Endodermal cell (in vitro differentiated cells): ENCODE measurements at places on chromosomes 2 and 18. TPM values are rescaled to one million over a fixed set of nuclear protein-coding genes. Genes with fewer than 3 reads are reported as not detected.

PLA2R1 gene
- total RNA-seq, result 1.8 and 2.2 TPM in 2 replicates

CPO gene
- 0.42 to 0.95 TPM (median 0.70 TPM) in 3 replicates for total RNA-seq

FAM237A gene
- not detected in 2 replicates for total RNA-seq

FASTKD1 gene
- total RNA-seq, result 45.2 and 47.7 TPM in 2 replicates

AMMECR1L gene
- 21.6 and 21.7 TPM in 2 replicates for total RNA-seq

ELOA2 gene
- total RNA-seq, result not detected in 2 replicates

CLK1 gene
- 48.7 to 148 TPM (median 54.9 TPM) in 3 replicates for total RNA-seq

GRCh38 chr2:150919901-150920300 lies 341.8 kb downstream of the RBM43 start:
- no peak for DNase-seq
- H3K36me3 ChIP-seq, result no peaks in the 10 kb centered on the region
- H3K4me1 ChIP-seq, result no peaks in the 10 kb centered on the region
- H3K27me3 ChIP-seq, result no peaks in the 10 kb centered on the region
- no peak overlapping the region for H3K27ac ChIP-seq

DNA sequence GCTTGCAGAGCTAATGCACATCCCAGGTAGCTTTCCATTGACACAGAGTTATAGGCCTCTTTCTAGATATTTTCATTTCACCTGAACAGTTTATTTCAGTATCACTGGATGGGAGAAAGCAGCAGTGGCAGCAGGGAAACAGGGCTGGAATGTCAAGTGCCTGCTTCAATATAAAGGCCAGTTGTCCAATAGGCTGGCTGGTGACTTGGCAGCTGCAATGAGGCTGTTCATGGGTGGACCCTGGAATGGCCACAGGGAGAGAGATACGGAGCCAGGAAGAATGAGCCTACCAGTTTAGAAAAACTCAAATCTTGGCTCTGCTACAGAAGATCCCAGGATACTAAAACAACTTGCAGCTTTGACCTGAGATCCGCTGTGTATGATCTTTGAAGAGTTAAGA lies 185.0 kb downstream of the BCL11A start:
- peak; percentile 7 for DNase-seq
- no peak overlapping the region for H3K4me3 ChIP-seq
- H3K4me1 ChIP-seq, result no peaks in the 10 kb centered on the region
- no peak overlapping the region for H3K27ac ChIP-seq
- no peaks in the 10 kb centered on the region for H3K36me3 ChIP-seq

GRCh38 chr18:13813271-13813849 lies 10.6 kb upstream of the MC5R start:
- H3K36me3 ChIP-seq, result no peaks in the 10 kb centered on the region
- peaks cover 44% of the 10 kb centered on the region for H3K4me1 ChIP-seq
- no peaks in the 10 kb centered on the region for H3K27me3 ChIP-seq
- H3K27ac ChIP-seq, result no peak overlapping the region

DNA sequence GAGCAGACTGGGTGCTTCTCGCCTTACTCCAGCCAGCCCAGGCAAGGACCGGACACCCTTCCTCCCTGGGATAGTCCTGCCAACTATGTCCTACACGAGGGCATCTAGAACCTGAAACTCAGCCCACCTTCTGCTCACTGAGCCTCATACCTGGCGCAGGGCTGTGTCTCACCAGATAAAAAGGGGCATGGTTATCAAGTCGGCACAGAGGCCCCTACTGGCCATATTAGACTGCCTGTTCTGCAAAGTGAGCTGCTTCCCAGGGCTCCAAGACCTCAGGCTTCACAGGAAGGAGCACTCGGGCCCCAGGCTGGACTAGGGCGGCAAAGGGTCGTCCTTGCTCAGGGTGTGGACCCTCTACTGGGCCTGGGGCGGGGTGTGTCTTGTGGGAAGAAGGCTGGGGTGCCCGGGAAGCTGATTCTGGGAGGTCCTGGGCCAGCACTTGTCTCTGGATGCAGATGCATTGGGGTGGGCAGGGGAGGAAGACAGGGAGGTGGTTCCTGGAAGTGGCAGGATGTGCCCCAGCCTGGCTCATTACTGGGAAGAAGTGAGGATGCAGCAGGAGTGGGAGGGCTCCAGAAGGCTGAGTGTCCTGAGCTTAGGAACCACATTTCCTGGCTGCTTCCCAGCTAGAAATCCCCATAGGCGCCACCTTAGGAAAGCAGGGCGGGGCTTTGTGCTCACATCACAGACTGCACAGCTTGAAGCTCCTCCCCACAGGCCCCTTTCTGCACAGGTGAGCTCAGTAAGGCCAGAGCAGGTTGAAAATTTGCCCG lies 19.6 kb downstream of the EHD3 start:
- no peaks in the 10 kb centered on the region for H3K4me1 ChIP-seq
- H3K4me3 ChIP-seq, result no peak overlapping the region
- H3K36me3 ChIP-seq, result peaks cover 15% of the 10 kb centered on the region
- H3K27me3 ChIP-seq, result no peaks in the 10 kb centered on the region
- H3K27ac ChIP-seq, result no peak overlapping the region

DNA sequence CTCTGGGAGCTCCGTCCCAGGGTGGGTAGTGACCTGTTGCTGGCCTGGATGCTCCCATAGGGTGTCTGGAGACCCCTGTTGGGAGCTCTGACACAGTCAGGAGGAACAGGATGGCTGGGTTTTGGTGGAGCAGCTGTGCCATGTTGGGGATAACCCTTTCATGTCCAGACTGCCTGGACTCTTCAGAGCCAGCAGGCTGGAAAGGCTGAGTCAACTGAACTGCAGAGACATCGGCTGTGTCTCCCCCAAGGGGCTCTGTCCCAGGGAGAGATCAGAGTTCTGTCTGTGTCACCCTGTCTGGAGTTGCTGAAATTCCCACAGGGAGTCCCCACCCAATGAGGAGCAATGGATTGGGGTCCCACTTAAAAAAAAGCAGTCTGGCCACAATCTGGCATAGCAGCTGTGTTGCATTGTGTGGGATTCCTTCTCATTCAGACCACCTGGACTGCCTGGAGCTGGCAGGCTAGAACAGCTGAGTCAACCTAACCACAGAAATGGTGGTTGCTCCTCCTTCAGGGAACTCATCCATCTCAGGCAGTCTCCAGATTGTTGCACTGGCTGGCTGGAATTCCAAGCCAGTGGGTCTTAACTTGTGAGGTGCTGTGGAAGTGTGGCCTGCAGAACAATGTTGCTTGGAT lies 37.2 kb downstream of the AGPS start:
- H3K27ac ChIP-seq, result no peak overlapping the region
- peaks cover 56% of the 10 kb centered on the region for H3K36me3 ChIP-seq
- no peaks in the 10 kb centered on the region for H3K27me3 ChIP-seq
- no peak for DNase-seq

- H3K4me1 ChIP-seq, result no peaks in the 10 kb centered on the region
- H3K27me3 ChIP-seq, result no peaks in the 10 kb centered on the region
- no peak overlapping the region for H3K4me3 ChIP-seq
- no peak overlapping the region for H3K27ac ChIP-seq
These were observed 282.0 kb upstream of the SIX2 start for GRCh38 chr2:45291296-45291701.

DNA sequence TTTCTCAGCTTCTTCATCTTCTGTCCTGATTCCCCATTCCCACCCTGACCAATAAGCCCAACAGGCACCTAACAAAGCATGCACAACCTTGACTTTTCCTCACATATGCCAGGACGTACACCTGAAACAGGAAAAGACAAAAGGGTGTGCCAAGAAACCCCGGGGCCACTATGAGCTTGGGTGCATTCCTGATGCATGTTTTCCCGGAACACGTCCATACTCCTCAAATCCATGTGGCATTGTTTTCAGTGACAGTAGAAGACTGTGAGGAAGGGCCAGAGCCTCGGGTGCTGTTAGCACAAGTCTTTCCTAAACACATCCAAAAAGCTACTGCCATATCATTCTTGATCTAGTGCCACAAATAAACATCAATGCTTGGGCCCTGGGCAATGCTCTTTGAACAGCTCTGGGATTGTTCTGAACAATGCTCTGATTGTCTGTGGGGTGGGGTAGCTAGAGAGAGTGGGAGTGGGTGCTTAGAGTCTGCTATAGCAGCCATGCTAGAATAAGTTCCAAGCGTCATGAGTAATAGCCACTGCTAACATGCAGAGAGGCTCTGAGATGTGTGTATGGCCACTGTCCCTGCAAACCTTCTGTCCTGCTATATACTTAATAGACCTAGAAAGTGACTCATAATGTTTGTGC lies 181.7 kb upstream of the CRIM1 start:
- DNase-seq, result no peak
- H3K27me3 ChIP-seq, result no peaks in the 10 kb centered on the region
- H3K27ac ChIP-seq, result no peak overlapping the region
- H3K36me3 ChIP-seq, result no peaks in the 10 kb centered on the region

GRCh38 chr2:201433394-201433995 lies 17.8 kb downstream of the TRAK2 start:
- no peak for DNase-seq
- H3K4me1 ChIP-seq, result no peaks in the 10 kb centered on the region
- no peak overlapping the region for H3K27ac ChIP-seq

DNA sequence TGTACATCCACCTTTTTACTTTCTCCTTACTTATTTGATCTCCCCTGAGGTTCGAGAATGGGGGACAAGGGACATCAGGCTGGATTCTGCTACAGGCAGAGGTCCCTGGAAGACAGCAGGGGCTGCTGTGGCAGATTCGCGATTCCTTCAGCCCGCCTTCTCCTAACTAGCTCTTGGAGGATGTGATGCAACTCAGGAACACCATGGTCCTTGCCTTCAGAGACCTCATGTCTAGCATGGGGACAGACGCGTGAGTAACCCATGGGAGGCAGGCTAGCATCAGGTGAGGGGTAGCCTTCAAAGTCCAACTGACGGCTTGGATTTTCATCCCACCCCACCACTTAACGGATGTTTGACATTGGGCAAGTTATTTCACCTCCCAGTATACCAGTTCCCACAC lies 869 bp upstream of the TCF23 start:
- H3K27me3 ChIP-seq, result peaks cover 6% of the 10 kb centered on the region
- H3K4me3 ChIP-seq, result no peak overlapping the region
- no peak for DNase-seq
- no peak overlapping the region for H3K27ac ChIP-seq
- no peaks in the 10 kb centered on the region for H3K4me1 ChIP-seq

DNA sequence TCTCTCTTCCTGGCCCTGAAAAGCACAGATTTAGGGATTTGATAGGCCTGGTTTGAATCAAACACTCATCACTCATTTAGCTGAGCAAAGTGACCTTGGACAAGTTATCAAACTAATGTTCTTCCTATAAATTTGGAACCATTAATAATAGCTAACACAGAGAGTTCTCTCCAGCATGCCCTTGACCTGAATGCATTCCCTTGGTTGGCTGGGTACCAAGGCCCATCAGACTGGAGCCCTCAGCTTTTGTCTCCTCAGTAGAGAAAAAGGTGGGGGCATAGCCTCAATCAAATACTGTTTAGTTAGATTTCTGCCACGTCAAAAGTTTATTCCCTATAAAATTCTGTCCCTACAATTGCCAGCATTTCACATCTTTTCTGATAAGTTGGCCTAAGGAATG lies 13.8 kb upstream of the MRPL19 start:
- no peaks in the 10 kb centered on the region for H3K36me3 ChIP-seq
- H3K27ac ChIP-seq, result no peak overlapping the region
- no peak overlapping the region for H3K4me3 ChIP-seq
- no peaks in the 10 kb centered on the region for H3K27me3 ChIP-seq
- no peak for DNase-seq

- H3K36me3 ChIP-seq, result no peaks in the 10 kb centered on the region
- DNase-seq, result no peak
- H3K4me3 ChIP-seq, result no peak overlapping the region
These were observed 58.5 kb upstream of the ARHGAP15 start for GRCh38 chr2:143070704-143071103.

DNA sequence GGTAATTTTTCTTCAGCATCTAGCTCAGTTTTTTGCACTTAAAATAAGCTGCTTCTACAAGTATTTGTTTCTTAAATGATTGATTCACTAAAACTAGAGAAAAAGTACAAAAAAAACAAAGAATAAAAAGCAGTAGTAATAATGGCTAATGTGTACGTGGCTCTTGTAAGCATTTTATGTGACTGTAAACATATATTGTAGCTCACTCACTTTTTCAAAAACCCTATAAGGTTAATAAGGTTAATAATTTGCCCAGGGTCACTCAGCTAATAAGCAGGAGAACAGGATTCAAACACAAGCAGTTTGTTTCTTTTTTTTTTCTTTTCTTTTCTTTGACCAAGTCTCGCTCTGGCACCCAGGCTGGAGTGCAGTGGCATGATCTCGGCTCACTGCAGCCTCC lies 67.5 kb downstream of the RMDN2 start:
- no peaks in the 10 kb centered on the region for H3K27me3 ChIP-seq
- DNase-seq, result no peak
- H3K4me3 ChIP-seq, result no peak overlapping the region
- no peak overlapping the region for H3K27ac ChIP-seq
- no peaks in the 10 kb centered on the region for H3K4me1 ChIP-seq

DNA sequence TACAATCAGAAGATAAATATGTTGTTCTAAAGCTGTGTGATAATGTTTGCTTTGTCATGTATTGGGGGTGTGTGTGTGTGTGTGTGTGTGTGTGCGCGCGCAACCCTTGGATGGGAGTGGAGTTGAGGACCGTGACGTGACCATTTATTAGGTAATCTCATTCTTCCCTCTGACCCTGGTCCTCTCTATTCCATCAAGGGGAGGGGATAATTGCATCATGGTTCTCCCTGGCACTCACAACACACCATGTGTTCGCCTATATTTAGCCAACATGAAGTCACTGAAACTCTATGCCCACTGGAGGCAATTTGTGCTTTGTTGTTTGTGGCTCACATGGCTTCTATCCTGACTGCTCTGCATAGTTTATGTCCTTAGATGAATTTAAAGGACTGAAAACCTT lies 79.8 kb upstream of the LRPPRC start:
- no peak overlapping the region for H3K4me3 ChIP-seq
- H3K27ac ChIP-seq, result no peak overlapping the region
- no peak for DNase-seq
- no peaks in the 10 kb centered on the region for H3K4me1 ChIP-seq
- no peaks in the 10 kb centered on the region for H3K27me3 ChIP-seq

DNA sequence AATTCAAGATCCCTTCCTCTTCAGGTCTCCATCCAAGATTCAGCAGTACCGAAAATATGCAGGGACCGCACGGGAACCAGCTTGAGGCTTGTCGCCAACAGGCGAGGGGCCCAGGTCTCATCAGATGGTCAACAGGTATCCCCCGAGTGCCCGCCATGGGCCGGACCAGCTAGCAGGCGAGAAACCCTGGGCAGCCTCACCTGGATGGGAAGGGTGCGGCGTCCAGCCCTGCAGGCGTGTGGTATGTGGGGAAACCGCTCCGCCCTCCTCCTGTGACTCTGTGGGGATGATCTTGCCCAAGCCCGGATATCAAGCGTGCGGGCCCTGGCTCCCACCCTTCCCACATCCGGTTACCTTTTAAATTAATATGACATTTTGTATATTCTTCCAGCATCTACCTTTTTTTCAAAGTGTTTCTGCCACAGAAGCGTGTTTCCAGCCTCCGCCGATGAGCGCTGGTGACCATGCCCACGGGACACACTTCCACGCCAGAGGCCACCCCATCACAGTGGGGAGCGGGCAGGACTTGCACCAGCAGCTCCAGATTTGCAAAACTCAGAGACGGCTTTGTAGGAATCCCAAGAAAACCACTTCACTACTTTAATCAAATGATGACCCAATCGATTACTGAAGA lies 33.2 kb downstream of the ZNF516 start:
- DNase-seq, result no peak
- H3K36me3 ChIP-seq, result peaks cover 12% of the 10 kb centered on the region
- H3K4me1 ChIP-seq, result peaks cover 5% of the 10 kb centered on the region
- no peak overlapping the region for H3K4me3 ChIP-seq
- H3K27ac ChIP-seq, result no peak overlapping the region
- H3K27me3 ChIP-seq, result no peaks in the 10 kb centered on the region
